Fibroblast of pulmonary artery (primary cell): ENCODE measurements at places on chromosomes 1 and 21.

- DNase-seq, result no peak
Measured at GRCh38 chr21:25396135-25396711, 211.1 kb downstream of the MRPL39 start.

GRCh38 chr1:72119491-72119890 is 162.8 kb downstream of the NEGR1 start:
- DNase-seq, result no peak

DNA sequence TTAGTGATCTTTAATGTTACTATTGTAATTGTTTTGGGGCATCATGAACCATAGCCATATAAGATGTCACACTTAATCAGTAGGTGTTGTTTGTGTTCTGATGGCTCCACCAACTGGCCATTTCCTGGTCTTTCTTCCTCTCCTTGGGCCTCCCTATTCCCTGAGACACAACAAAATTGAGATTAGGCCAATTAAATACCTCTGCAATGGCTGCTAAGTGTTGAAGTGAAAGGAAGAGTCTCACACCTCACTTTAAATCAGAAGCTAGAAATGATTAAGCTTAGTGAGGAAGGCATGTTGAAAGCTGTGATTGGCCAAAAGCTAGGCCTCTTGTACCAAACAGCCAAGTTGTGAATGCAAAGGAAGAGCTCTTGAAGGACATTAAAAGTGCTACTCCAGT is 30.7 kb downstream of the PPP2R5A start:
- DNase-seq, result peak; percentile 46

- DNase-seq, result no peak
Measured at GRCh38 chr1:98133131-98133530, 212.3 kb upstream of the DPYD start.

DNA sequence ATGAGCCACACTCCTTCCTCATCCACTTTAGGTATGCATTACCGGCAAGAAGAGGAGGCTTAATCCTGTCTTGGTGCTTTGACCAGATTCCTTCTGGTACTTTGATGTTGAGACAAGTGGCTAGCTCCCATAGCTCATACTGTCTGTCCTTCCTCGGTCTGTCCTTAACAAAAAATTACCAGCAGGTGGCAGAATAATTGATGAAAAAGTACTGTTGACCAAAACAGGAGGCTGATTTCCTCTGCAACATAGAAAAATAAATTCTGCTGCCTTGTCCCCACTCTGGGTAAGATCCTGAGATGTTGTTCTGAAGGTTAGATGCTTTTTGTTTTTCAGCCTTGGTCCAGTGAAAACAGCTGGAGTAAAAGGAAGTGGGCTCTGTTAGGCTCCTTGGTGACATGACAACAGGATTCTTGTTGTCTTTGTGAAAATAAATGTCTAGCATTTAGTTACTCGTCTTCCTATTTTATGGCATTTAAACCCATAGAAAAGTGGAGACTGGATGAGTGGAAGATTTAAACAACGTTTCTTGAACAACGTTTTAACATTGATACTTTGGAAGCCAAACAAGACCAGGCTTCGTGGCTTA is 11.2 kb upstream of the HJV start:
- peak; percentile 71 for DNase-seq

DNA sequence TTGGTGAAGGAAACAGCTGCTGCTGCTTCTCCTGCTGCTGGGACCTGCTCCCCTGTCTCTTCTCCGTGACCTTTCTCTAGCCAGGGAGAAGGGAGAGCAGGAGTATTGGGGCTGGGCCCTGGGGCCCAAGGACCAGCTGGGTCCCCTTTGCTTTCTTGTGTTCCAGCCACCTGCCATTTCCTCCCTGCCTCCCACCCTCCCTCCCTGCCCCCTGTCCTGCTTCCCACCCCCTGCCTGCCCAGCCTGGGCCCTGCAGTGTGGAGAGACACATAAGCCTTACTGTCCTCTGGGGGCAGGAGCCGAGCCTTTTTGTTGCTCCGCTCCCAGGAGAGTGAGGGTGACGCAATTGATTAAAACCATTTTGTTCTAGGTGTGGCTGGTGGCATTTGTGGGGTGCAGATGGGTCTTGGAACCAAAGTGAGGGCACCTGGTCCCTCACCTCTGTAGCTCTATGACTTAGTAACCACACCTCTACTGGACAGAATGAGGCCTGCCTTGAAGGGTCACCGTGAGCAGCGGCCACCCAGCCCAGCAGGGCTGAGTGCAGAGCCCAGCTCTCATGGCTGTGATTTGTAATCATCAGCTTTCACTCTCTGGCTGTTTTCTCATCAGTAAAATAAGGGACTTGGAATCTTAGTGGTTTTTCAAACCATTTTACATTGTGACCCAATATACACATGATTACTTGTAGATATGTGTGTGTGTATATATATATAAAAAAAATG is 13.9 kb upstream of the TMEM222 start:
- no peak for DNase-seq
